Activated T-cell treated with anti-CD3 and anti-CD28 coated beads, Interleukin-2, amount 50 U/mL, for 24 hours (primary cell): ENCODE measurements at places on chromosomes 11 and 22.

GRCh38 chr11:56885177-56885576, 103.5 kb upstream of the OR5AK2 start:
- DNase-seq, result no peak

DNA sequence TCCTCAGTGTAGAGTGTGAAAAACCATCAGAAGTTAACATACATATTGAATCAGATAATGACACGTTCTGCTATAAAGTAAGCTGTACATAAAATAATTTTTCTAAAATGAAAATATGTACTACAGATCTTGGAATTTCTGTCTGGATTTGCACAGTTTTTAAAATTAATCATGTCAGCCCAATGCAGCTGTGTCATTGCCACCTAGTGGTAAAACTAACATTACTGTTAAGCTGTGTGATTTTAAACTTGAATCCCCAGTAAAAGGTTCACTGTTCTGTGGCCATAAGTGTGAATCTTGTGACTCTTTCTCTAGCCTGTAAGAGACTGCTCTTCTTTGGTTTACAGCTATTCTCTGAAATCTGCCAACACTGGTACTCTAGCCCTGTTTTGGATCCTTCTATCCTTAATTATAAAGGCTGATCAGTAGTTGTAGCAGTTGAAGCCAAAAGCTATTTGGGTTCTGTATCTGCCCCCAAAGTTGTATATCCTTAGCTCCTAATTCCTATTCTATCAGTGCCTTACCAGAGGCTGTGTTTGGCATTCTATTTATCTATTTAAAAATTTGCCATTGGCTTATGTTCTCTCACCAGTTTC, 4.0 kb downstream of the JRKL start:
- no peak for DNase-seq

GRCh38 chr11:82756765-82757639, 23.3 kb upstream of the FAM181B start:
- DNase-seq, result no peak

DNA sequence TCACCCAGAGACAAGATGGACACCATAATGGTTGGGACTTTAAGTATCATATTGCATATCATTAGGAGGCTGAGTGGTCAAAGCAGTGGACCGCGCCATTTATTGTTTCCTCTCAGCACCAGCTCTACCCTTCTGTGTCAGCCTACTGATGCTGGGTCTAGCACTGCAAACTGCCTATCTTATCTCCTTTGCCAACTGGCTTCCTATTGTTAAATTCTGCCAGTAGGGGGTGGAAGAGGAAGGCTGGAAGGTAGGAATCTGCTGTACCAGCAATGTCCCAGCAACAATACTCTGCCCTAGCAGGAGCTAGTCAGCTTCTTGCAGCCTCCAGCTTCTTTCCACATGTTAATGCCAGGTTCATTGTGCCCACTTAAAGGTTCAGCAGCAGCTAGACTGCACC, 367.1 kb upstream of the PDGFD start:
- DNase-seq, result no peak

DNA sequence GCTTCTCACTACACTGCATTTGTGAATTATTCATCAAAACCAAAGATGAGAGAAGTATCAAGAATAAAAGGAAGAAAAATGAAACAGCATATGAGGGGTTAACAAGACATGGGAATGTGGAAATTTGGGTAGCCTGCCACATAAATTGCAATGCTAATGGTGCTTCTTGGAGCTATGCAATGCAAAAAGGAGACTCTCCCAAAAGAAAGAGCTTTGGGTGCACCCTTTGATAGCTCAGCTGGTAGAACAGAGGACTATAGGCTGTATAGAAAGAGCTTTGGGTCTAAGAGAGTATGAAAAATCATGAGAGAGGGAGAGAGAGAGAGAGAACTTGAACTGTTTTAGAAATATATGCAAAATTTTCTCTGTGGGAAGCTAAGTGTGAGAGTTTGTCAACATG, 26.3 kb downstream of the SPA17 start:
- DNase-seq, result no peak

GRCh38 chr11:8011981-8012444, 24.9 kb downstream of the EIF3F start:
- DNase-seq, result no peak

DNA sequence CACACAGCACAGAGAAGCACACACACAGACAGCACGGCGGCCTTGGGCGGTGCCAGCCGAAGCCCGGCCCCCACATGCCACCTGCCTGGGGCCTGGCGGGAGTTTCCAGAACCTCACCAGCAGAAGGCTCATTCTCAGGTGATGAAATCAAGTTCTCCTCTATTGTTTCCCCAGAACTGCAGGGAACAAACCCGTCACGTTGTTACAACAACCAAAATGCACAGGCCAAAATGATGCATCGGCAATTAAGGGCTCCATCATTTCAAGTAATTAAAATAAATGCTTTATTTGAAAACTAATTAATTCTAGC, 30.8 kb downstream of the GNB1L start:
- no peak for DNase-seq

DNA sequence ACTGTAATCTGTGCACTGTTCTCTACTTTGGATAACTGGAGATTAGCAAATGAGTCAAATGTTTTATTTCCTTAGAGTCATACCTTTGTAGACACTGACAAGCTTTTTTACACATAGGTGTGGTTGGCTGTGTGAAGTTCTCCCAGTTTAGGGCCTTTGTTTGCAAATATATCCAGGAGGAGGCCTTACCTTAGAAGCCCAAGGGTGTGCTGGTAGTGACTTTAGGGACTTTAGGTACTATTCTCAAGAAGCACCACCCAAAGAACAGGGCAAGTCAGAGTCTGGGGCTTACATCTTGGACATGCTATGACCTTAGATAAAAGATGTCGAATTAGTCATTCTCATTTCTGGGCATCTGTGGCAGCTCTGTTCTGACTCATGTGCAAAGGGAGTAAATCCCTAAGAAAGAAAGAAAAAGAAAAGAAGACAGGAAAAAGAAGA, 4.8 kb upstream of the FAR1 start:
- DNase-seq, result no peak

DNA sequence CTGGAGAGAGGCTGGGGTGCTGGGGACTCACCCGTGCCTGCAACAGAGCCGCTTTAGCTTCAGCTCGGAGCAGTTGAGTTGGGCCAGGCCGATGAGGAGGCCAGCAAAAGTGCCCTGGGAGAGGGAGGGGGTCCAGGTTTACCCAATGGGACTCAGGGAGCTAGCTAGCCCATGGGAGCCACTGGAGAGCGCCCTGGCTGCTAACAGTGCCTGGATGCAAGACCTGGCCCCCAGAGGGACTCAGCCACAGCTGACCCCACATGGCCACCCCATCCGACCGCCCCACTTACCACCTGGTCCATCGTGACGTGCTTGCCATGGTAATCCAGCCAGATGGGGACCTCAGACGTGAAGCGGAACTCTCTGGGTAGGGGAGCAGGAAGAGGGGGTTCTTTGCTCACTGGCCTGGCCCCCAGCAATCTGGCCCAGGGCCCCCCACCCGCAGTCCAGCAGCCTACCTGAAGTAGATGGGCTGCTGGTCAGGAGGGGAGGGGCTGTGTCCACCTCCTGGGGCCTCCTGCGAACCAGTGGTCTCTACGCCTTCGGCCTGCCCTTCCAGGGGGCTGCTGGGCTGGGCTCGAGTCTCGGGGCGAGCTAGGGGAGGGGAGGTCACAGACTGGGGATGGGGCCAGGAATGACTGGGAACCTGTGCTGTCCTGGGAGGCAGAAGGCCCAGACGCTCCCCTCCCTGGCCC, 19.1 kb upstream of the EHD1 start:
- no peak for DNase-seq

DNA sequence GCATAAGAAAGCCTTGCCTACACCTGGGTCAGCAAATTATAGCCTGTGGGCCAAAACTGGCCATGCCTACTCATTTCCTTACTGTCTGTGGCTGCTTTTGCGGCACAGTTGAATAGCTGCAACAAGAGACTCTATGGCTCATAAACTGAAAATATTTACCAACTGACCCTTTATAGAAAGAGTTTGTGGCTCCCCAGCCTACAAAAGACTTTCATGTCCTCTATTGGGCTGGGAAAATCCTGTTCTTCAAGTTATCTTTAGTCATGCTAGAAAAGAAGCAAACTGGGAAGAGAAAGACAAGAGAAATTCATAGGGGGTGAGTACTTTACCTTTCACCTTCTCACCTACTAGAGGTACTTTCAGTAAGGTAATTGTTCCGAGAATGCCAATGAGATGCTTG, 175.1 kb downstream of the SWAP70 start:
- no peak for DNase-seq

DNA sequence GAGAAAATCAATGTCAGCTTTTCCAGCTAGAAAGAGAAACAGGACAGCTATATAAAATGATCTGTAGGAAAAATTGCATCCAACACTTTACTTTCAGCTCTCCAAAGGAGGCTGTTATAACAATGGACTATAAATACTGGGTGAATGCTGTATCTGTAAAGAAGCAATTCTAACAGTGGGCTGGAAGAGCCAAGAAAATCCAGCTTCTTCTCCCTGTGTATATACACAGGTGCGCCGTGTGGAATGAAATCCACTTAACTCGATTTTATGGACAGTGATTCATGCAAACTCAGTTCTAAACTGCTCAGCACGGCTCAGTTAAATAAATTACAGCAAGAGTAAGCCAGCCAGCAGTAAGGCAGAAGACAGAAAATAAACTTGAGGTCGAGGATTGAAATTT, 32.5 kb upstream of the LMO2 start:
- no peak for DNase-seq

- DNase-seq, result no peak
Observed at GRCh38 chr11:69575296-69576068, 65.5 kb upstream of the CCND1 start.

- DNase-seq, result no peak
Observed at GRCh38 chr11:77505956-77506355, 32.1 kb upstream of the PAK1 start.
